ENCODE measurements at places on chromosomes 3 and 15.

- ATAC-seq = no peak
These were observed 254.5 kb downstream of the NEK10 start for GRCh38 chr3:27114684-27115083.

- peak; percentile 33 for ATAC-seq
These were observed 150.3 kb downstream of the SLC9A9 start for GRCh38 chr3:143697975-143698374.

DNA sequence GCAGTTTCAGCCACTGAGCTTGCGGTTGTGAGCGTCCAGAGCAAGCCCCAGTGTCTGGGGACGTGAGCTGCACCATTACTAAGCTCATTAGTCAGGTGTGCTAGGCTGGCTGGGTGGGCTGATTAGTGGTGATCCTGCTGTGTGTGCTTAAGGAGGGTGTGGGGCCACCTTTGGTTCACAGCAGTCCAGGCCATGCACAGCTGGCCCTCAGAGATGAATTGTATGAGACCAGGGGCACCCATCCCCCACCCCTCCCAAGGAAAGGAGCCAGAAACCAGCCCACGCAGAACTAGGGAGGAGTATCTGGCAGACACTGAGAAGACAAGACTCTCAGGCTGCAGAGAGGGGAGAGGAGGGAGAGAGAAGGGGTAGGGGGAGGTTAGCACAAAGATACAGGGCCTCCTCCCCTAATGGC lies 3.8 kb downstream of the TYRO3 start:
- ATAC-seq = no peak

GRCh38 chr3:189629803-189630455 lies 1.3 kb upstream of the TP63 start:
- no peak for ATAC-seq

- no peak for ATAC-seq
These were observed 29.3 kb downstream of the ASTE1 start for GRCh38 chr3:130997289-130997688.

DNA sequence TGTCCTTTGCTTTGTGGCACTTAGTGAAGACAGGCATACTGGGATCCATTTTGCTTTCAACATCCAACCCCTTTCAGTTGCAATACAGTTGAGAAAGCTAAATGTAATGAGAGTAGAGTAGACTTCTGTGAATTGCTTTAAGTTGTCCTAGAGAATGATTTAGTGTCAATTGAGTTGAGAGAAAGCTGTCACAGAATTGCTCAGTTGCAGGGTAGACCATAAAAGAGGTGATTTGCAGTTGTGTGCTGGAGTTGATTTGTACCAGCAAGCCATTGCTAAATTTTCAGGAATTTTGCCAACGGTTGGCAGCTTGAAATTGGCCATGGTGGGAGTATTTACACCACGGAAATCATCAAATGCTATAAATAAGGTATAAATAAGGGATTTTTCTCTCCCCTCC lies 2.2 kb downstream of the ABHD5 start:
- no peak for ATAC-seq

DNA sequence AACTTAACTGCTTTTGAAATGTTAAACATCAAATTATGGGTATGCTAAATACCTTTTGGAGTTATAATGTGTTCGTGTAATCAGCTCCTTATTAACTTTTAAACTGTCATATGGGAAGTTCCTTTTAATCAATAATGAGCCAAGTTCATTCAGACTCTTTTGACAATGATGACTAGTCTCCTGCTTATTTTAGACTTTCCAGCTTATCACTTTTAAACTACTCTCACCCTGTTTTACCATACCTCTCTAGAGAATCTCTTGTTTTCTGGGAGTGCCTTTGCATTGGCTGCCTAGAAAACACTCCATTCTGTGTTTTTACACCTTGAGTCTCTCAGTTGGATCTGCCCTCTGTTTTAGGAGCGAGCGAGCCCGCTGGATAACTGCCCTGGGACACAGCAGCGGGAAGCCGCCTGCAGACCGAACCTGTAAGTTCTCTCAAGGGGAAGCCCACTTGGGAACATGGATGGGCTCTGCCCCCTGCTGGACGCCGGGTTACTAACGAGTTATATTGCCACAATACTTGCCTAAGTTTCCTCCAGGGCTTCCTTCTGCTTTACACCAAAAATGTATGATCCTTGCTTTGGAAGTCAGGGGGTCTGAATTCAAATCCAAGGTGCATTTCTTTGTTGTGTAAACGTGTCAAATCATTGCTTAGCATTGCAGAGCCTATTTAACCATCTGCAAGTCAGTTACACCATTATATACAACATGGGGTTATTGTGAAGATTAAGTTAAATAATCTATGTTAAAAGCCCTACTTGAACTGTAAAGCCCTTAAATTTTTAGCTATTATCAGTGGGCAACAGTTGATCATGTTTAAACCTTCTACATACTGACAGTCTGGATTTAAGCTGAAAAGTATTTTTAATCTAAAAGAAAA lies 71.3 kb downstream of the DHX36 start:
- ATAC-seq = peak; percentile 89

- ATAC-seq = no peak
These were observed 21.9 kb downstream of the NRROS start for GRCh38 chr3:196661400-196661799.

GRCh38 chr3:58567251-58567515 lies 10.0 kb downstream of the FAM107A start:
- no peak for ATAC-seq

GRCh38 chr3:196640297-196641018 lies 964 bp downstream of the NRROS start:
- no peak for ATAC-seq

DNA sequence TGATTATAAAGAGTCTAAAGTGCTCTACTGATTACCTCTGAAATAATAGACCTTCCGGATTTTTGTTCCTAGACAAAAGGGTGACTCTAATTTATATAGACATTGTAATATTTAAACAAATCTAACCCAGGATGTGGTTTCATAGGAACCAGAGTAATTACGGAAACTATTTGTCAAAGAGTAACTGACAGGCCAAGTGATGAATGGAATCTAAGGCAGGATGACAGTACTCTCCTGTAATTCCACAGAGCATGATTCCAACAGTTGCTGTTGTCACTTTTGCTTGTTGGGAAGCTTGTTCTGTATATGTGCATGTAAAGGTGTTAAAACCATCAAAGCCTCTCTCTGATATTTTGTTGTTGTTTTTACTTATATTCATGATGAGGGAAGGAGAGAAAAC lies 1141.0 kb downstream of the IGSF11 start:
- ATAC-seq = no peak

DNA sequence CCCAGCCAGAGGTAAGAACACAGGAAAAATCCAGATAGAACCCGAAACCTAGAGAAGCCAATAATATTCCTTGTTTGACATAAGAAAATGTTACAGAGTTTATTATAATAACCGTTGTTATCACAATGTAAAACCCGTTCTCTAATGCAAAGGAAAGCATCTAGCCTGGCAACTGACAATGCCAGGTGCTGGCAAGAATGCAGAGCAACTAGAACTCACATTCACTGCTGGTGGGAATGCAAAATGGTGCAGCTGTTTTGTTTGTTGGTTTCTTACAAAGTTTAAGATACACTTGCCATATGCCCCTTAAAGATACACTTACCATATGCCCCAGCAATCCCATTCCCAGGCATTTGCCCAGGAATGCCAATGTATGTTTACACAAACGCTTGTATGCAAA lies 23.4 kb downstream of the VPS39 start:
- ATAC-seq = no peak

All from motor neuron (in vitro differentiated cells).